ENCODE measurements at places on chromosomes 1 and 21. TPM values are rescaled to one million over a fixed set of nuclear protein-coding genes. Genes with fewer than 3 reads are reported as not detected.

The CELF3 gene
- total RNA-seq: 36.0 TPM

The PSMA5 gene
- total RNA-seq: 42.9 TPM

The PIAS3 gene
- 11.5 TPM for total RNA-seq

The CELA3B gene
- not detected for total RNA-seq

The PRR9 gene
- total RNA-seq: not detected

The OR2T35 gene
- not detected for total RNA-seq

The HCN3 gene
- total RNA-seq: 22.8 TPM

The ANGPTL1 gene
- 1.8 TPM for total RNA-seq

The AVPR1B gene
- total RNA-seq: 0.23 TPM

The LCE6A gene
- not detected for total RNA-seq

The SLC45A1 gene
- 10.8 TPM for total RNA-seq

All from diencephalon (tissue), 1 donor.